Retinal pigment epithelial cell (primary cell): ENCODE measurements at places on chromosomes 1 and 21.

DNA sequence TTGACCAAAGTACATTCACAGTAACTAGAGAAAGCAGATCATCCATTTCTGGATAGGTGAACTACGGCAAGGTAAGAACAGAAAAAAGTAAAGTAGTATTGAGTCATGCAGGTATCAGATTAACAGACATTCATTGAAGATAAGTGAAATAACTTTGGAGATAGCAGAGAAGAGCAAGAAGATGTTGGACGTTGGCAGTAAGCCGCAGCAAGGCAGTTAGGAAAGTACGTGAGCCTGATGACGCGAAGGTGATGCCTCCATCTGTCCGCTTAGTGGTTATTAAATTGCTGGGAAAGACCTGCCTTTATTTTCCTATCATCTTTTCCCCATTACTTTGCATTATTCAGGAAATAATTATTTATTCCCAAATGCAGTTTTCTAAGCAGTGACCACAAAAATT, 24.9 kb upstream of the KIAA1614 start:
- DNase-seq: no peak

DNA sequence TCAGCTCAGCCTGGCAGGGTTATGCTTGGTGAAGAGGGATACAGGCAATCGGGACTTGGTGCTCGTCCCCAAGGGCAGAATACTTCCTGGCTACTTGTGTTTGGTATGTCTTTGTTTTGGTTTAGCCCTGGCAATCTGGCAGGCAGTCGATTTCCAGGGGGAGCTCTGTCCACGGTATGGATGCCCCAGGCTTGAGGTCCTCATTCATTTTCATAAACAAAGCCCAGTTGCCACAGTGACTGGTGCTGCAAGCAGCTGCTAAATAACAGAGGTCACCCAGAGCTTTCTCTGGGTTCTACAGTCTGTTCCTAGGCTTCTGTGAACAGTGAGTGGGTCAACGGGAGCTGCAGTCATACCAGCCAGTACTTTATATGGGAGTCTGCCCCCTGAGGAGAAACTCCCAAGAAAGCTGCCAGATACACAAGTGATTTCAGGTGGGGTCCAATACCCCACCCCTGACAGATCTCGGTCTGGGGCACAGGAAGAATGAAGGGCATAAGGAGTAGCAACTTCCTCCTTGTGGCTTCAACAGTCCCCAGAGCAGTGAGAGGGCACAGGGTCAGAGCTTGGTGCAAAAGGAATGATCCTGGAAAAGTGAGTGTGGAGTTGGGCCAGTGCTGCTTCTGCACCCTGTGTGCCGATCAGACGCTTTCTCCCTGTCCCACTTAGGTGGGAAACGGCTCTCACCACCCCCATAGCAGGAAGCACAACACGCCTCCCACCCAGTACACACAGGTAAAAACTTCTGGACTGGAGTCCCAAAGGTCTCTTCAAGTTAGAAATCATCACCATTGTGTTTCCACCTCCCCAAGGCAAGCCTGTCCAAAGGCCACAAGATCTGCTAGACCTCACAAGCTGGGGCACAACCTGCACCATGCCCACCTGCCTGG, 55.5 kb downstream of the TGFBR3 start:
- DNase-seq: peak; percentile 66

DNA sequence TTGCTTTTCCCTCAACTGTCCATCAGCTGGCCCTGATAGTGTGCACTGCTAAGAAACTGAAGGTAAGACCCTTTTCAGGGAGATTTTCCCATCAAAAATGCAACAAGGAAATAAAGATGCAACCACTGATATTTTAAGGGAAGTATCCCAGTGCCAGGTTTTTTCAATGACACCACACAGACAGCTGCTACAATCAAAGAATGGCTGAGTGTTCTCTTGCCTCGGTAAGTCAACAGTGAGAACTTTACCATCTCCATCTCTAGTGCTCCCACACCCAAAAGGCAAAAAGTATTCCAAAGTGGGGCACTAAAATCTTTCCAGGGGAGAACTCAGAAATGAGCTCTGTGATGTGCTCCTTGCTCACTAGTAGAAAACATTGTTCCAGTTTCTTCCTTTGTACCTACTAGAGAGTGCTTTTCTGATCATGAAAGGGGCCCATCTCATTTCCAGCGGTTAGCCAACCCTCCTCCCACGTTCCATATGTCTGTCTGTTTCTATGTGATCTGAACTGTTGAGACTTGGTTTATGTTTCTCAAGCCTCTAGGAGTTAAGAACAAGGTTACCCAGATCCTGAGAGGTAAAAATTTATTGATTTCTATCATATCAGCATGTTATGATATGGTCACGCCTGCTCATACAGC, 67.6 kb upstream of the NEK2 start:
- no peak for DNase-seq

DNA sequence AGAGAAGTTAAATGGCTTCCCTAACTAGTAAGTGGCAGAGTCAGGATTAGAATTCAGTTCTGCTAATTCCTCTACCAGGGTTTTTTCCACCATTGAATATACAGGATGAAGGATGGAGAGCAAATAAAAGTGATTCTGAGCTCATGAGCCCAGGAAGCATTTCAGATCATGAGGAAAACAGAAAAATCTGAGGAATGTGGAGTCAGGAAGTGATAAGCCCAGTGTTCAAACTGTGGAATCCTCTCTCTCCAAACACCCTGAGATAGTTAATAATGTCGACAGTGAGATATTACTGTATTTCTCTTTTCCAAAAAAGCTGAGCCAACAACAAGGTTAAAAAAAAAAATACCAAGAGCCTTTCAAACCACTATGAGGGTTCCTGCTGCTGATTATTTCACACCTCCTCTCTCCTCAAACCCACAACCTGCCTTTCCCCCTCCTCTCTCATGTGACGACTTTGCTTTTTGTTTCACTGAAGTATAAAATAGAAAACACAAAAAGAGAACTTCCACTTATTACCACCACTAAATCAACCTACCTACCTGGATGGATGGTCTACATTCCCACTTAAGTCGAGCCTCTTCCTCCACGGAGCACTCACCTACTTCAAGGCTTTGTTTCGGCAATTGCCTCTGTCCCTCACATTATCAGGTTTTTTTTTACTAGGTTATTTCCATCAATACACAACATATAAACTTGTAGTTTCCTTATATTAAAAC, 8.9 kb downstream of the SLAMF1 start:
- DNase-seq: no peak

DNA sequence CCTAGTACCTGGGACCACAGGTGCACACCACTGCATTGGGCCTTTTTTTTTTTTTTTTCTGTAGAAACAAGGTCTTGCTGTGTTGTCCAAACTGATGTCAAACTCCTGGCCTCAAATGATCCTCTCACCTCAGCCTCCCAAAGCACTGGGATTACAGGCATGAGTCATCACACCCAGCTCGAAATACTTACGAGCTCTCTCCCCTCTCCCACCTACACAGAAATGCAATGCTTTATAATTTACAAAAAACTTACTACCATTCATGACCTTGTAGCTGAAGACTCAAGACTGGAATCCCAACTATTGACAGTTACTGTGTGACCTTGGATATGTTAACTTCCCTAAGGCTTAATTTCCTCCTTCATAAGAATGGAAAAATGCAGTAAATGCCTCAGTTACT, 18.7 kb downstream of the FOXJ3 start:
- no peak for DNase-seq

DNA sequence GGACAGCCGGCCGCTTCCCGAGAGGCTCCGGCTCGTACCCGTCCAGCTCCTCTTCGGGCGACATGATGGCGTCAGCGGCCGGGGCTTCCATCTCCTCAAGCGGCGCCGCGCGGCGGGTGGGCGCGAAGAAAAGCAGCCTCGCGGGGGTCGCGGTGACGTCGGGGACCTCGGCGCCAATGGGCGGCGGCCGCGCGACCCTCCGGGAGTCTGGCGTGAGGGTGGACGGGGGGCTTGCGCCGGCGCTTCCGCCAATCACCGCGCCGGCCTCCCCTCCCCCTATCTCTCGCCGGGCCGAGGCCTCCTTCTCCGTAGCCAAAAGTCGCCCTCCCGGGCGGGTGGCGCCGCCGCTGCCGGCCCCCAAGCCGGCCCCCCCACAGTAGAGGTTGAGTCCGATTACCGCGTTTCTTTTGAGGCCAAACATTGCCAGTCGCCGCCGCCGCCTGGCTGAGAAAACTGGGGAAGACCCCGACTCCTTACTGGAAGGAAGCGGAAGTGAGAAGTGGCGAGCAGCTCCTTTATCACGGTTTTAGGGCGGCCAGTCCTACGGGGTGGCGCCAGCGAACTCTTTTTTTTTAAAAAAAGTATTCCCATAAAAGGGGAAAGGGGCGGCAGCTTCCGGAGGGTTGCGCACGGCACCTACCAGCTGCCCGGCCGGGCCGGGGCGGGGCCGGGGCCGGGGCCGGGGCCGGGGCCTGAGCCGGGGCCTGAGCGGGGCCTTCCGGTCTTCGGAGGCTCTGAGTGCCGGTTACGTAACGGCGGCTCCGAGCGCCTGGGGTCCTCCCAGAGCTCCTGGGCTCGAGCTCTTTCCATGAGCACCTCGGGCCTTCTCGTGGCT, at the start of gene MCL1:
Gene MCL1, minus strand, starts transcription at position 501 of the 835 bp plus-strand sequence. Its CDS starts 80 bp downstream, at position 421.
- peak; percentile 82 for DNase-seq

DNA sequence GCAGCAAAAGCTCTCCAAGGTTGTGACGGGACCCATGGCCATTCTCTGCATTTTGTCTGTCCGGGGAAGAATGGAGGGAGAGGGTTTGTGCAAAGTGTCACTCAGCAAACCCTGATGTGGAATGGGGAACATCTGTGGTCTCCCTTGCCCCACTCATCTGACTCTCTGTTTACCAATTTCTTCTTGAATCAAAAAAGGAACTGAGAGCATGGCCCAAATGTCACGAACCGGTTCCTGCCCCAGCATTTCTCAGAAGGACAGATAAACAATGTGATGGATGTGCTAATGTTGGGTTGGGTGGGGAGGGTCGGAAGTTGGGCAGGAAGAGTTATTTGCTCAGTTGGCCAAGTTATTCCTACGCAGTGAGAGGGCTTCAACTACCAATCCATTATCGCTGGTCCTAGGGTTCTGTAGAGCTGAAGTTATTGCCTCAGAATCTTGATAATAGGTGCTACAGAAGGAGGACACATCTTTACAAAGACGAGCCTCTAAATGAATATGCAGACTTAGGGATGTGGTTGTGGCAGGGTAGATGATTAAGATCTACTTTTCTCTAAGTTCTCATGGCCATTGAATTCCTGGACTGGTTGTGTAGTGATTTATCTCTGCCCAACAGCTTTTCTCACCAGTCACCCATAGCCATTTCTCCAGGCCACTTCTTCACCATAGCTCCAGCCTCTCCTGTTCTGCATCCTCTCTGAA, 9.6 kb upstream of the DUSP12 start:
- DNase-seq: no peak
